DMS153 (cell line): ENCODE measurements at places on chromosomes 6 and 20.

DNA sequence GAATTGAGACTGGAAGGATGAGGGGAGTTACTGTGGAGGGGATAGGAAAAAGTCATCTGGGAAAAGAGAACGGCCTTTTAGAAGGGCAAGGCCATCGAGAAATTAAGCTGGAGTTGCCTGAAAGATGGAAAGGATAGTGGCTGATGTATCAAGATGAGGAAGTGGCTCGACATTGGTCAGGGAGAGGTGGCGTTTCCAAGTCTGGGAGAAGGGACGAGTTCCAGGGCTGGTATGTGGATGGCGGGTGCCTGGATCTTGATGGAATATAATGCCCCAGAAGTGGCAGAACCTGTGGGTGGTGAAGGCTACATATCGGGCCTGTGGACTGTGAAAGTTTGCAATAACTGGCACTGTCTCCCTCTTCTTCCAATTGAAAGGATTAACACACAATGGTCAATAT is 2.2 kb upstream of the SIRT5 start:
- no peak for DNase-seq

DNA sequence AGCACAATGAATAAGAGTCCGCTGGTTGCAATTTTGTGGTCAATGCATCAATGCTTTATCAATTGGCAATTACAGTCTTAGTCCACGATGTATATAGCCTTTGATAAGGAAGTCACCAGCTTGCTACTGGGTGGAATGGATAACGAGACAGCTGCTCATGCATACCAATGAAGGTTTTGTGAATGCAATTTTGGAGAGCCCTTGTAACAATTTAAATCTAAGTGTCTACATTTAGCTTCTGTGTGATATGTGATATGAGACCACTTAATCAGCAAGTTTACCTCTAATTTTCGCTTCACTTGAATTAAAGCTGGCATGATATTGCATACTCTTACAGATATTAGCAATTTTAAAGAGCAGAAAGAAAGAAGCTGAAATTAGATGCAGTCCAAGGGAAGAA is 543.9 kb downstream of the RNF144B start:
- no peak for DNase-seq

DNA sequence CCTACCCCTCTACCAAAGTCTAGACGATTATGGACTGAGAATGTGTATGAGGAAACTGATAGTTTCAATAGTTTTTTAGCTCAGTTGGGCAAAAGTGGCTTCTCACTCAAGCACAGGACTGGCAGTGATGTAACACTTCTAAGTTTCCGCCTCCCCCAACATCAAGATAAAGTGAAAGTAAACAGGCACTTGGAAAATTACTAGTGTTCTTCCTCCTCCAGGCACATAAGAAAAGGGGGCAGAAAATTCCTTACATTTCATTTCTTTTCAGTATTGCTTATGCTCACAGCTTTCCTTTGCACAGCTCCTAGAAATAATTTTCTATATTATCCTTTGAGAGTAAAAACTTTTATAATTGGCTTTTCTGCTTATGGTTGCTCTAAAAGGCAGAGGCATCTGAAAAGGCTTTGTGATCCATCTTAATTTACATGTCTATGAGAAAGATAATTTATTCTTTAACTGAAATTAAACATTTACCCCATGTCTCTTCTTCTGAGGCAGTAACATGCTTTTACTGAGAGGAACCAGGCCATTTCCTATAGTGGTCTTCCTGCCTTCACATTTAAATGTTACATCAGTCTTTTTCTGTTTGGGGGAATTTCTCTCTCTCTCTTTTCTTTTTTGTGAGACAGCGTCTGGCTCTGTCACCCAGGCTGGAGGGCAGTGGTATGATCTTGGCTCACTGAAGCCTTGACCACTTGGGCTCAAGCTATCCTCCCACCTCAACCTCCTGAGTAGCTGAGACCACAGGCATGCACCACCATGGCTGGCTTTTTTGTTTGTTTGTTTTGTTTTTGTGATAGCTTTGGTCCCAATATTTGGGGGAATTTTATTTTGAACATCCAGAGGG is 65.0 kb upstream of the EEF1A1 start:
- peak; percentile 28 for DNase-seq

DNA sequence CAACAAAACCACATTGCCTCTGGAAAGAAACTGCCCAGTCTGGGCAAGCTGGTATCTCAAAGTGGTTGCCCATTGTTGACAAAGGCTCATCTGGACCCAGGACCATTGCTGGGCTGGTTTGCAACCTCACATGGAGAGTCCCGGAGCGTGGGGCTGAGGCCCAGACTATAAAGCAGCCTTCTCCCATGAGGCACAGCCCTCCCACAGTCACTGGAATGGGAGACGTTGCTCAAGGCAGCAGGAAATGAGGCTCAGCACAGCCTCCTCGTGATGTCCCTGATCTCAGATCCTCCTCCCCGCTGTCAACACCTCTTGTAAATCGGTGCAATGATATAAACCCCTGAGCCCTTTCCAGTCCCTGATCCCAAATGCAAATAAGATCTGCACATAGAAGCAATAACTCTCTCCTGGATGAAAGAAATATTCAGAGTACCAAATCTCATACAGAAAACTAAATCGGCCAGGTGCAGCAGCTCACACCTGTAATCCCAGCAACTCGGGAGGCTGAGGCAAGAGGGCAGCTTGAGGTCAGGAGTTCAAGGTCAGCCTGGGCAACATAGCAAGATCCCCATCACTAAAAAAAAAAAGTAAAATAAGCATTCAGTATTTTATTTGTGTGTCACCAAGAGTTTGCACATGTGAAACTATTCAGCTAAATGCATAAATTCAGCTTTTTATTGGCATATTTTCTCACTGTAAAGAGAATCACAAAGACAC is 103.0 kb upstream of the RREB1 start:
- DNase-seq: no peak

DNA sequence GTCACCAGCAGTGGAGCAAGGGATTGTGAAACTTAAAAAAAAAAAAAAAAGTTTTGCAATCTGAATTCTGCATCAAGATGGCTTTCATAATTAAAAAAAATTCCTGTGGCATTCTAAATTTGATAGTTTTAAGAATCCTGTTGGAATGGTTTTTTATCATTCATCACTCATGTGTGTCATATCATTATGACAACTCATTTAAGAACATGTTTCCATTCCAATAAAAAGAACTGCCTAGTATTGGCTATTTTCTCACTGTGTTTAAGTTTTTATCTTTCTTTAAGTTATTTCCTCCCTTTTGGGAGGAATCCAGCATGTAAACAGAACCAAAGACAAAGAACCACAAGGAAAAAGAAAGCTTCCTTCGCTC is 26.2 kb upstream of the RHAG start:
- no peak for DNase-seq

- no peak for DNase-seq
Observed at GRCh38 chr6:165848086-165848426, 185.0 kb upstream of the PDE10A start.

GRCh38 chr6:150710236-150710635 is 110.6 kb downstream of the PLEKHG1 start:
- DNase-seq: no peak

GRCh38 chr6:163808871-163809270 is 394.4 kb downstream of the QKI start:
- no peak for DNase-seq

DNA sequence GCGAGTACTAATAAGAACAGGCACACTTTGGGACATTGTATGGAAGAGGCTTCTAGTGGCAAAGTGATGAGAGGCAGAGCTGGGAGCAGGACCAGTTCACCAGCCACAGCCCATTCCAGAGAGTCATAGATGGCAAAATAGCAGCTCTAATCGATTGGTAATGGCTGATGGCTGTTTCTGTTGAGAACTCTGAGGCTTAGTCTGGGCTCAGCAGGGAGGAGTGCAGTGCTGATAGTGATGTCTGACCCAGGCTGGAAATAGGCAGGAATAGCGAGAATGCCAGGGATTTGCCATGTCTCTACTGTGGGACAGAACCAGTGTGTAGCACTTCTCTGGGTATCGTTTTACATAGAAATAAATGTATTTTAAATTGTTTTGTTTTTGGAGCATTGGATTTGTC is 620.0 kb upstream of the FLRT3 start:
- DNase-seq: no peak

DNA sequence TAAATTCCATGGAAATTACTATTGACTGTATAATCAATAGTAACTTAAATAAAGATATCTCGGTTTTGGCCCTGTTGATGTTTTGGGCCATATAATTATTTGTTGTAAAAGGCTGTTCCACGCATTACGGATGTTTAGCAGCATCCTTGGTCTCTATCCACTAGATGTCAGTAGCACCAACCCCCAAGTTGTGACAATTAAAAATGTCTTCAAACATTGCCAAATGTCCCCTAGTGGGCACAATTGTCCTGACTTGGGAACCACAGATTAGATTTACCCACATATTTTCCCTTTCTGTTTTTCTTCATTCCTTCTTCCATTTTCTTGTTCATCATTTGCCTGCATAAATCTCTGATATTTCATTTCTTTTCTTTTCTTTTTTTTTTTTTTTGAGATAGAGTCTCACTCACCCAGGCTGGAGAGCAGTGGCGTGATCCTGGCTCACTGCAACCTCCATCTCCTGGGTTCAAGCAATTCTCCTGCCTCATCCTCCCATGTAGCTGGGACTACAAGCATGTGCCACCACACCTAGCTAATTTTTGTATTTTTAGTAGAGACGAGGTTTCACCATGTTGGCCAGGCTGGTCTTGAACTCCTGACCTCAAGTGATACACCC is 13.6 kb upstream of the WFDC8 start:
- peak; percentile 13 for DNase-seq

- DNase-seq: no peak
Observed at GRCh38 chr20:15902493-15902892, 670.8 kb downstream of the KIF16B start.

DNA sequence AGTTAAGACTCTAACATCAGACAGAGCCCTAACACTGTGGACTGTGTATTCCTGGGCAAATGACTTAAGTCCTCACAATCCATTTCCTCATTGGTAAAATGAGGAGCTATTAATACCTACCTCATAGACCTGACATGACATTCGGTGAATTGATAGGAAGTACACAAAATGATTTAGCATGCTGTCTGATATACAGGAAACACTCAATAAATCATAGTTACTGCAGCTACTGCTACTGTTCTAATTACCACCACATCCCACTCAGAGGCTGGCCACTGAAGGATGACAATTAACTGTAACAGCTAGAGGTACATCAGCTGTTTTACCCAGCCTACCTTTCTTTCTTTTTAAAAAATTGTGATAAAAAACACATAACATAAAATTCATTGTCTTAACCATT is 87.7 kb downstream of the PLCG1 start:
- no peak for DNase-seq

DNA sequence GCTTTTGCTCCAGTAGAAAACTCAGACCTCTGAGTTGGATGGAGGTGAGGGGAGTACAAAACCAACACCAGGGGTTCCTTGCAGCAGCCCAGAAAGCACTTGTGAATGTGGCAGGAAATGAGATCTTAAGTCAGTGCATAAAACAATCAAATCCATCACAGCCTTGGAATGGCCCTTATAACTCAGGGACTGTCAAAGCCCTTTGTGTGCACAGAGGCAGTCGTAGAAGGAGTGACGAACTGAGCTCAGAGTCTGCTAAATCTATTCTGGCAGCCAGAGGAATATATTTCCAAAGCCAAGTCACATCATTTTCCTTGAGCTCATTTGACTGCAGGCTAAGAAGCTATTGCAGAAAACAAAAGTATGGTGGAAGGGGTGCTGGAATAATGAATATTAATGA is 676.6 kb downstream of the DHX35 start:
- no peak for DNase-seq

DNA sequence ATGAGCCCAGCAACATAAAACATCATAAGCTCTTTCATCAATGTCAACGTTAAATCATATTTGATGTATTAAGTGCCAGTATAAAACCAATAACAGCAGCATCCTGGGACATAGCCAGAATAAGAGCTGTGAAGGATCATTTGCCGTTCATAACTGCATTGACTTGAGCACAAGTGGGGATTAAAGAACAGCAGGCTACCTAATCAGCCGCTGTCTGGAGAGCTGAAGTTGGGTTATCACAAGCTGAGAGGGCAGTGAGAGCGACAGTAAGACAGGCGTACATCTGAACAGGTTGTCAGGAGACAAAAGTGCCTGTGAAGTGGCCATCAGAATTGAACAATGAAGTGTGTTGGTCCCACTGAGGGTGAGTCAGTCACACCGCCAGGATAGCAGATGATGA is 269.6 kb downstream of the GRIK2 start:
- DNase-seq: no peak

DNA sequence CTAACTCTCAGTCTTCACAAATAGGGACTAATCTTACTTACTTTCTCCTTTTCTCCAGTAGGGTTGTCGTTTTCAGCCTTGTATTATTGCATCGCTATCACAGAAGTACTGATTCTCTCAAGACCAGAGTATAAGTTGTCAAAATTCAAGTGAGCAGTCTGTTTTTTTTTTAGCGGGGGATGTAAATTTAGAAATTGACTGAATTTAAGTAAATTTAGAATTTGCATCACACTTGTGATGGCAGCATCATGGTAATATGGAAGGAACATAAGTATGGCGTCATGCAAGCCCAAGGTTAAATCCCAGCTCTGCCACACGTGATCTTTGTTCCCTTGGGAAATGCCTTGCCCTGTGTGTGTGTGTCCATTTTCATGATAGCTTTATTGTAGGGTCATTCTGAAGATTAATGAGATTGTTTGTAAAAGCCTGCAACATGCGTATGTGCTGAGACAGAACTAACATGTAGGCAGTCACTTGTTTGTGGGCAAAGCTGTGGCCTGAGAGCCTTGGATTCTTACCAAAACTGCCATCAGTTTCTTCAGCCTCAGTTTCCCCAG is 52.8 kb upstream of the VSTM2L start:
- no peak for DNase-seq
